HTR-8/SVneo (cell line): ENCODE measurements at places on chromosomes 16 and 17.

DNA sequence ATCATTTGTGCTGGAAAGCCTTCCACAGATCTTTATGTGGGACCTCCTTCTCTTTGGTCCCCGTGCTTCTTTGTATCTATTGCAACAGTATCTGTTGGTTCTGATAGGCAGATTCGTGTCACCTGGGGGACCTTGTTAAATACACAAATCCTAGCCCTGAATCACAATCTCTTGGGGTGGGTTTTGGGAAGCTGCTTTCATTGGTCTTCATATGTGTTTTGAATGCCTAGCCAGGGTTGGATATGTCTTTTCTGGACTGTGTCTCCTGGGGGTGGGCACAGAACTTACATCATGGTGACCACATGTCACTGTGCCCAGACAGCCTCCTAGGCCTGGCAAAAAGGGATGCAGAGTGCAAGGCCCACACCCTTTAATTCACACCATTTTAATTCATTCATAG lies 81.0 kb upstream of the HNF1B start:
- no peak for DNase-seq

GRCh38 chr17:29870836-29871465 lies 59.1 kb downstream of the SSH2 start:
- DNase-seq: no peak

DNA sequence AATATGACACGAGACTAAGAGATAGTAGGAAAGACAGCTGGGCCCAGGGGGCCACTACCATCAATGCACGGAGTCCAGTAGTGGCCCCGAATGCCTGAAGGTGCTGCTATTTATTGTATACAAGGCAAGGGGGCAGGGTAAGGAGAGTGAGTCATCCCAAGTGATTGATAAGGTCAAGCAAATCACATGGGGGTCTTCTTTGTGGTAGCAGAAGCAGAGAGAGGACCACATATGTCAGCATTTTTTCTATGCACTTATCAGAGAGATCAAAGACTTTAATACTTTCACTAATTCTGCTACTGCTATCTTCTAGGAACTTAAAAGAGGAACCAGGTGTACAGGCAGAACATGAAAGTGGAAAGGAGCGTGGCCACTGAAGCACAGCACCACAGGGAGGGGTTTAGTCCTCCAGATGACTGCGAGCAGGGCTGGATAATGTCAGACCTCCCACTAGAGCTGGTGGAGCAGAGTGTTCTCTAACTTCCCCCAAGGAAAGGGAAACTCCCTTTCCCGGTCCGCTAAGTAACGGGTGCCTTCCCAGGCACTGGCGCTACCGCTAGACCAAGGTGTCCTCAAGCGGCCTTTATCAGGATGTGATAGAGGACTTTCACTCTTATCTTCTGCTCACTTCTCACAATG lies 26.4 kb upstream of the ARL4D start:
- DNase-seq: no peak

DNA sequence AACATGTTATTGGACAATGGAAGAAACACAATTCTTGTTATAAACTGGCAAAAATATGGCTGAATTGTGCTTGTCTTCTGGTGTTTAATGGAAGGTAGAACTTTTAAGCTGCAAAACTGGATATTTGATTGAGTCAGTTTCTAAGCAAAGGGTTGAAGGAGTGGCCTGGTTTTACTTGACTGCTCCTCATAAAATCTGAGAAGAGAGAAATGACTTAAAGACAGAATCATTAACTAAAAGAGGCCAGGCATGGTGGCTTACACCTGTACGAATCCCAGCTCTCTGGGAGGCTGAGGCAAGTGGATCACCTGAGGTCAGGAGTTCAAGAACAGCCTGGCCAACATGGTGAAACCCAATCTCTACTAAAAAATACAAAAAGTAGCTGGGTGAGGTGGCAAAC lies 770.7 kb downstream of the CDH11 start:
- DNase-seq: no peak

DNA sequence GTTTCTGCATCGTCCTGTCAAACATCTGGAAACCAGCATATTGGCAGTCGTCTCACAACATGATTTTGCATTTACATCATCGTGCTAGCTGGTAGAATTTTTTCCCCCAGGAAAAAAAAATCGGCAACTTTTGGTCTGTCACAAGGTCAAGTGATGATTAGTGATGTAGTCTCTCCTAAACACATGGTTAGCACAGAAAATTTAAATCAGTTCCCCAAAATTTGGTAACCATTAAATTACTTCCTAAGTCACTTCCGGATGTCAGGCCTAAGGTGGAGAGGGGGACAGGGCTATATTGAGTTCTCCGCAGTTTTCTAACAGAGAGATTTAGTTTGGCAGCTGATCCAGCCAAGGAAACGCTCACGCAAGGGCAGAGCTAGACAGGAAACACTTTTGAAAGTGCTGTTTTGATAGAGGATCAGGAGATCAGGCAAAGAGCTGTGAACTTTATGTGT lies 271.0 kb upstream of the TBX2 start:
- DNase-seq: no peak
